Cardiac muscle cell (in vitro differentiated cells and primary cell): ENCODE measurements at places on chromosomes 7 and 10. TPM values are rescaled to one million over a fixed set of nuclear protein-coding genes. Genes with fewer than 3 reads are reported as not detected.

DNA sequence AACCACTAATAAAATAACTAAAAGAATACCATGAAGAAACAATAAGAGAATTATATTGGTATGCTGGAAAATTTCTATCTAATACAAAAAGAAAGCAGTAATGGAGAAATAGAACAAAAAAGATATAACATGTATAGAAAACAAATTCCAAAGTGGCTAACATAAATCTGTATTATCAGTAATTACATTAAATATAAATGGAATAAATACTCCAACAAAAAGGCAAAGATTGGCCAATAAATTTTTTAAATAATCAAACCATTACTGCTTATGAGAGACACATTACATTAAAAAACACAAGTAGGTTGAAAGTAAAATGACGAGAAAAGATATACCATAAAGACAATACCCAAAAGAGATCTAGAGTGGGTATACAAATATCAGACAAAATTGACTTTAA is 90.0 kb downstream of the ARHGAP22 start:
- no peaks in the 10 kb centered on the region for H3K27me3 ChIP-seq
- no peaks in the 10 kb centered on the region for H3K36me3 ChIP-seq
- no peak overlapping the region for H3K4me3 ChIP-seq
- DNase-seq: no peak
- no peak overlapping the region for H3K27ac ChIP-seq
- no peaks in the 10 kb centered on the region for H3K4me1 ChIP-seq

- H3K36me3 ChIP-seq: peaks cover under 1% of the 10 kb centered on the region
- no peak for DNase-seq
- H3K4me3 ChIP-seq: no peak overlapping the region
- H3K4me1 ChIP-seq: peaks cover 16% of the 10 kb centered on the region
These were observed 27.7 kb downstream of the CRCP start for GRCh38 chr7:66142334-66142733.

DNA sequence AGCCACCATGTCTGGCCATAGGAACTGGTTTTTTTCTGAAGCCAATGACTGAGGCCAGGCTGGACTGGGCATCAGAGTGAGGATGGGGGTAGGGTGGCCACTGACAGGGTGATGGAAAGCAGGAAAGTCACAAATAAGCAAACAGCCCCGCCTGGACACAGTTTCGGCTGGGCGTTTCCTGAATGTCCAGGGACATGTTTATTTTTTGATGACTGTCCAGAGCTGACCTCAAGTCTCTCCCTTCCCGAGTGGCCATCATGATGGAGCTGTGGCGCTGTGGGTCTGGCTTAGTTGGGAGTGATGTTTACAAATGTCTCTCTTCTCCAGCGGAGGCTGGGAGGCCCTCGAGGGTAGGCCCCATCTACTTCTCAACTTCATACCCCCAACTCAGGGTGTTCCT is 37.1 kb upstream of the COMTD1 start:
- H3K27ac ChIP-seq: no peak overlapping the region
- H3K4me3 ChIP-seq: no peak overlapping the region
- H3K4me1 ChIP-seq: no peaks in the 10 kb centered on the region
- H3K36me3 ChIP-seq: no peaks in the 10 kb centered on the region
- H3K27me3 ChIP-seq: no peaks in the 10 kb centered on the region

GRCh38 chr7:70808876-70809275 is 323.1 kb upstream of the GALNT17 start:
- H3K27ac ChIP-seq: no peak overlapping the region
- no peaks in the 10 kb centered on the region for H3K27me3 ChIP-seq
- no peak overlapping the region for H3K4me3 ChIP-seq

The TCAF2 gene
- total RNA-seq: 0.21 and 1.6 TPM in 2 replicates

The CLRN3 gene
- not detected in 2 replicates for total RNA-seq

The AKR1B15 gene
- 0.21 and 1.6 TPM in 2 replicates for total RNA-seq
